ENCODE measurements at places on chromosomes 5 and 9. TPM values are rescaled to one million over a fixed set of nuclear protein-coding genes. Genes with fewer than 3 reads are reported as not detected.

Gene FAM200C
- total RNA-seq = 2.6 TPM

Gene FOXD4
- 0.42 TPM for total RNA-seq

Gene UHRF2
- total RNA-seq = 101 TPM

Gene ANGPTL2
- 24.5 TPM for total RNA-seq

Gene PGM5
- total RNA-seq = 1.9 TPM

Gene FCHO2
- total RNA-seq = 23.7 TPM

Gene CATSPER3
- 0.71 TPM for total RNA-seq

Gene CCNJL
- total RNA-seq = 17.4 TPM

Gene SLC34A1
- total RNA-seq = not detected

Gene IARS1
- 130 TPM for total RNA-seq

Gene BTNL8
- total RNA-seq = not detected

Gene LCN6
- total RNA-seq = not detected

Gene PIP5KL1
- total RNA-seq = 2.9 TPM

Gene QRFP
- not detected for total RNA-seq

Gene PCDHA1
- not detected for total RNA-seq

Gene GAPVD1
- 53.2 TPM for total RNA-seq

Gene TEX53
- total RNA-seq = not detected

Gene SH3TC2
- 4.3 TPM for total RNA-seq

Gene SPINK7
- total RNA-seq = not detected

All from endothelial cell of umbilical vein (primary cell).